ENCODE measurements at places on chromosomes 6 and 20.

GRCh38 chr6:45477278-45477677 lies 99.5 kb upstream of the SUPT3H start:
- no peak for DNase-seq

DNA sequence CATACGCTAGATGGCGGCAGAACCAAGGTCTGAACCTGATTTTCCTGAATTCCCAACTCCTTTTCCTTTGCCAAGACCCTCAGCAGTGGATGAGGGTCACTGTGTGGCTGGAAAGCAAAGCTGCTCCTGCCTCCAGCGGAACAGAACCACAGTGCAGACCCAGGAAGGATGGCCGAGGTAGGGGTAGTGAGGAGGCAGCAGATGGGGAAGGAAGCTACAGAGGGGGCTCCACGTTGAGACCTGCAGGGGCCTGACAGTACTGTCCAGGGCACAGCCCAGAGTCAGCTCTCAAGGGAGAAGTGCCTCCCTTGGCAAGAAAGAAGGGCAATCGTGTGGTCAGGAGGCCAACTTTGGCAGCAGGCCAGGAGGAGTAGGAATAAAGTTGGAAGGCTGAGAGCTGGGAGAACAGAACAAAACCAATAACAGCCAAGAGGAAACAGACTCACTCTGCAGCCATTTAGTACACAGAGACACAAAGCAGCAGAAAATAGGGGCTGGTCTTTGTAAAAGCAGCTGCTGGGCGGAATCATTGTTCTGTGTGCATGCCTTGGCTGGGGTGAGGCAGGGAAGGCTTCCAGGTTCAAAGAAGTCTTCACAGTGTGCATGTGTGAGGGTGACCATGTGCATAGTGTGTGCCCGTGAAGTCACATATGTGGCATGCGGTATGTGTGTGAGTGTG lies 3.1 kb downstream of the GABRR2 start:
- peak; percentile 69 for DNase-seq

DNA sequence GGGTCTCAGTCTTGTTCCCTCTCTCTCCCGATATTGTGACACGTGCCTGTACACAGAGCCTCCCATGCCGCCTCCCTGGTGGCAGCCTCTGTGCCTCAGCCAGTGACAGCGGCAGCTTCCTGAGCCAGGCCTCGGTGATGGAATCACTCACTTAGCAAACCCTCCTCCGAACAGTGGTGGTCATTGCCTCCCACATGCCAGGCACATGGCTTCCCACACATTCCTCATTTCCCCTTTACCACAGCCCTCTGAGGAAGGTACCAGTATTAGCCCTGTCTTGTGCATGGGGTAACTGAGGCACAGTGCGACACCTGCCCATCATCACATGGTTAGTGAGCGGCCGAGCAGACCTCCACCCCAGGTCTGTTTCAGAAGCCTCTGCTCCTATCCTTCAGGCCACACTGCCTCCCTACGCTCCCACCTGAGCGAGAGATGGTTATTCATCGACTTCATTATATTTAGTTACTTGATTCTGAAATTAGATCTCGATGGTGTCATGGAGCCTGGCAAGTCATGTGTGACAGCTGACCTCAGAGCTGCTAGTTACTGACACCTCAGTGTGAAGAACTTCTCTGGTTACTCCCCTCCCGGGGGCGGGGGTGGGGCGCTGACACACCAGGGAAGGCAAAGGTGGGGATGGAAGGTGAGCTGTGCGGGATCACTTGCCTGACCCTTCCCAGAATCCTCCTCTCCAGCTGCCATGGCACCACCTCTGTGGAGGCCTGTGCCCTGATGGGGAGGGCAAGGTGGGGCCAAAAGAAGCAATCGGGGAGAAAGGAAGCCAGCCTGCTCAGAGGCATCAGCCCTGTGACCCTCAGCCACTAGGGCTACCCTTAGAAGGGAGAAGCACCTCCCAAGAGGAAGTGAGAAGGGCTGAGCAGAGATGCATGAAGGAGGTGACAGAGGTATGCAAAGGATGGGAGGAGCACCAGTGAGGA lies 17.9 kb downstream of the MDGA1 start:
- no peak for DNase-seq

DNA sequence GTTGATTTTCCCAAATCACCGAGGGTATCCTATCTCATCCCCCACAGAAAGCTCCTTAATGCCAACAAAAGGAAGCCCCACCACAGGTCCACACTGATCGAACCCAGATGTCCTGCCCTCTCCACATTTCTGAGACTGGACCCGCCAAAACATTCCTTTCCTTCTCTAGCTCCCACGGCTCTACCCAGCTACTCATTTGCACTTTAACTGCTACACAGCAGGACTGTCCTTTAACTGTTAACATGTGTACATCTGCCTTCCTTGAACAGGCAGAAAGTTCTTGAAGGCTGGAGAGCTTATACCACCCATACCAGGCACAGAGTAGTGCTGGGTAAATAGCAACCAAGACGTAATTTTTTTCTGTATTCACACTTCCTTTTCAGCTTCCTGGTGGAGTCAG lies 68.6 kb downstream of the TRMT6 start:
- DNase-seq = peak; percentile 10

- no peak for DNase-seq
Observed at GRCh38 chr6:147547369-147547902, 38.9 kb downstream of the SAMD5 start.

All from HT-29 (cell line).